ENCODE measurements at places on chromosomes 4 and X.

DNA sequence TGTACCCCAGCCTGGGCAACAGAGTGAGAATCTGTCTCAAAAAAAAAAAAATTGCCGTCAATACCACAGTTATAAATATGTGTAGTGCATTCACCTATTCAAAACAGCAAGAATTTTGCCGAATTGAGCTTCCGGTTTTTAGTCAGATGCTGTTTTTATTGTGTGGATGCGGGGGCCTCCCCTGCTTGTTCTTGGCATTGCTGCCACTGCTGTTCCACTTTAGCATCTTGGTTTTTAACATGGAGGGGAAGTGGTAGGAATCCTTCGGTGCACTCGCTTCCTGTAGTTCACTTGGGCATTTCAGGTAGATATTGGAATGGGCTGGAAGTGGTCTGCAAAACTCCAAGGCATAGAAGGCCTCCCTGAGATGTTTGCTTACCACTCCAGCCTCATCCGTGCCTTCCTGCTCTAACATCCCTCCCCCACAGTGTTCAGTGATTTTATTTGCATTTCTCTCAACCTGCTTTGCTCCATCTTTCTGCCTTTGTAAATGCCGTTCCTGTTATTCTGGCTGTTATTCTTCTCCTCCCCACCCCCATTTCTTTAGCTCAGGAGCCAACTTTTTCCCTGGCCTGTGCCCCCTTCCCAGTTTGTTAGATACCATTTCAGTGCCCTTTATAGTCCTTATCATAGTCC, 25.5 kb downstream of the MOB1B start:
- DNase-seq = peak; percentile 32

DNA sequence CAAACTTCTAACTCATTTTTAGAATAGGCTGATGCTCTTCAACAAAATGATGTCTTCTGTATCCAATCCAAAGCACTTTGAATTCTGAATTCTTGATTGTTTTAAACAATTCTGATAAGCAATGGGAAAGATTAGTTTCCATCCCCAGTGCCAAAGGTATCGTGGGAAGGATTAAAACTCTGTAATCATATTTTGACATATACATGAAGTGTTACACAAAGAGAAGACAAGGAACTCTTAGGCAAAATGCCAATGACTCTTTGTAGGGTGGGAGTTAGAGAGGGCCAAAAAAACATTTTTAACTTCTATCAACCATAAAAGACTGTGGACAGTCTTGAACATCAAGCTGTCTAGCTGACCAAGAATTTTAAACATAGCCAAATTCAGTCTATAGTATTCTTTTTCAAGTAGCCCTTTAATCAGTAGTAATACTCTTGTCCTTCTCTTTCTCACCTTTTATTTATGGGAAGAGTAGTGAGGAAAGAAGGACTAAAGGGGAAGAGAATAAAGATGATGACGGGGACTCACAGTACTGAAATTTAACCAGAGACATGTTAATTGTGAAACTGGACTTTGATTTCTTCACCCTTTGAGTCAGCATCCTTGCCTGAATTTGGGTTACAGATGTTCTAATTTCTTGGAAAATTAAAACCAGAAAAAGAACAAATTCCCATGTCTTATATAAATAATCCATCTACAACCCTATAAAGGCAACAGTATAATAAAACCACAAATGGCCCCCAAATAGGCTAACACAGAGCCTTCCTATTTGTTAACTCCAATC, 51.8 kb upstream of the VEGFD start:
- no peak for DNase-seq

DNA sequence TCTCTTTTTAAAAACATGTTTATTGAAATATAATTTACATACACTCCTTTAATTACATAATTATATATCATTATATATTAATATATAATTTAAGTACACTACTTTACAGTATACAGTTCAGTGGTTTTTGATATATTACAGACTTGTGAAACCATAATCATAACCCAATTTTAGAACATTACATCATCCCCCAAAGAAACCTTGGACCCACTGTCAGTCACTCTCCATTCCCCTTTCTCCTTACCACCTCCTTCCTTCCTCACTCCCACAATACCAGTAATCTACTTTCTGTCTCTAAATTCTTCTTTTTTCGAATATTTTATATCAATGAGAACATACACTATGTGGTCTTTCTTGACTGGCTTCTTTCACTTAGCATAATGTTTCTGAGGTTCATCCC, 17.9 kb upstream of the EXOSC9 start:
- no peak for DNase-seq

DNA sequence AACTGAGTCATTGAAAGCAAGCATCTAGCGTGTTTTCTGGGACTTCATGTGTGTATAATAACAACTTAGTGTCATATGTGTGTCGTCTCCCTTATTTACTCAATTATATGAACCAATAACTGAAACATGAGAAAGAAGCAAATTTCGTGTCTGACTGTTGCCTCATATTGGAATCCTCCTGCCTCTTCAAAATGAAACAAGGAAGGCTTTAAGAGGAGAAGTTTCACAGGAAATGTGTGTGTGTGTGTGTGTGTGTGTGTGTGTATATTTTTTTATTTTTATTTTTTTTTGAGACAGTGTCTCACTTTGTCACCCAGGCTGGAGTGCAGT, 145.8 kb upstream of the SFRP2 start:
- no peak for DNase-seq

- no peak for DNase-seq
These were observed 13.1 kb upstream of the GPM6B start for GRCh38 chrX:13829983-13830382.

- DNase-seq = no peak
These were observed 60.6 kb downstream of the RPS6KA3 start for GRCh38 chrX:20205927-20206708.

GRCh38 chrX:40310016-40310415, 212.3 kb upstream of the BCOR start:
- DNase-seq = no peak

GRCh38 chr4:119683518-119683917, 54.9 kb upstream of the PDE5A start:
- DNase-seq = no peak

DNA sequence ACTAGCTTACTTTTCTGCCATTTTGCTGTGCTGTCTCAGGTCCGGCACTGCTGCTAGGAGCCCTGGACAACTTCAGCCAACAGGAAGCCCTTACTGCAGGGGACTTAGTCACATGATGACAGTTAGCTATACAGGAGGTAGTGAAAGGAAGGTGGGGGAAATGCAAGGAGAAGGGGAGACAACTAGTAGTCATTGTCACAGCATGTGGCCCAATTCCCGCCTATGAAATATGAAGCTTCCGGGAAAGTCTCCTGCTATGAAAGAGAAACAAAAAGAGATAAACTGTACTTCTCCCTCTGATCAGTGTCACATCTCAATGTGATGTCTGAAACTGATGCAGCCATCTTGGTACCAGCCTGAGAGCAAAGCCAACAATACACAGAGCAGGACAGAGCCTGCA, 71.6 kb downstream of the AMELX start:
- no peak for DNase-seq

GRCh38 chrX:22800360-22800759, 199.4 kb upstream of the DDX53 start:
- DNase-seq = peak; percentile 49

- no peak for DNase-seq
These were observed 17.4 kb upstream of the RAB40A start for GRCh38 chrX:103536732-103537131.

DNA sequence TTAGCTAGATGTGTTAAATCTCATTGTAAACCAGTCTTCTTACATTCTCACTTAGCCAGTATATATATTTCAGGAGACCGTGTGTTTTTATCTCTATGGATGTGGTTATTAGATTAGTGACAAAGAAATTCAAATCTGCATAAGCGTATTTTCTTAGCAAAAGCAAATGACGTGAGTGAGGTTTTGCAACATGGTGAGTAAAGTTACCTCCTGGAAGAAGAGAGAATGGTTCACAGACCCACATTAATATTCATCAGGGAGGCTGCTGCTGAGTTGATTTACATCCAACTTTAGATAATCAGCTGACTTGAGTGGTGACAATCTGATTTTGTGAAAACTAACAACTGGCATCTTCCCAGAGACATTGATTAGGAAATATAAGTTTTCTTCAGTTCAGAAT, 589.9 kb upstream of the GALNT7 start:
- DNase-seq = no peak

DNA sequence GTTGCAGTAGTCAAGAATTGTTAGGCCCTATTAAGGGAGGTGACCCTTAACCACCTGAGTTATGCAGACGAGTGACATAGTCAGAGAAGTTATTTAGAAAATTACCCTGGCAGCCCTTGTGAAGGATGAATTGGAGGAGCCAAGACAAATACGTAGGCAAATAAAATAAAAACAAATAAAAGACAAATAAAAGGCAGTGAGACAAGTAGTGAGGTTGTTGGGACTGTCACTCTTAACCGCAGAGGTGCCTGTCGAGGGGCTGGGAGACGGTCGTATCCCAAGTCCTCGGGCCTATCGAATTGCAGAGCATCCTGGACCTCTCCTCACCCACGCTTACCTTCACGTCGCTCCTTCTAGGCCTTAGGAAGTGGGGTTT, 58.0 kb upstream of the ZC4H2 start:
- DNase-seq = no peak

DNA sequence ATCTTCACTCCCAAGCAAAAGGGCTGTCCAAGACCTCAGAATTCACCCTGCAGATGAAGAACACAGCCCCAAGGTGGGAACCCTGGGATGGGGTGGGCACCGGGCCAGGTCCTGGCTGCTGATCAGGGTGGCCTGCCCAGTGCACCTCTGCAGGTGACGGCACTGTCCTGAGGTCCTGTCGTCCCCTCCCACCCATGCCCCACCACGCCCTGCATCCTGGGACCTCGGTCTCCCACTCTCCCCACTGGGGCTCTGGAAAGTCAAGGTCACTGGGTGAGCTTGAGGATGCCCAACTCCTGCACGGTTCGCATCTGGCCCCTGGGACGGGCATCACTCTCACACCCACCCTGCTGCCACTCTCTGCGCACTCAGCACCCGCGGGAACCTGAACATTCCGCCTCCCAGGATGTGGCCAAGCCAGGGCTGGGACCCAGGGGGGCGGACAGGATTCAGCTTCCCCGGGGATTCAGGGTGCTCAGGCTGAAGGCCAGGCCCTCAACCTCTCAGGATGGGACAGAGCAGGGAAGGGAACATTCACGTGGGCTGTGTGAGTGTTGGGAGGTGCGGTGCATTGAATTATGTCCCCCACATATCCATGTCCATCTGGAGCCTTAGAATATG, 115.9 kb downstream of the CPZ start:
- no peak for DNase-seq

DNA sequence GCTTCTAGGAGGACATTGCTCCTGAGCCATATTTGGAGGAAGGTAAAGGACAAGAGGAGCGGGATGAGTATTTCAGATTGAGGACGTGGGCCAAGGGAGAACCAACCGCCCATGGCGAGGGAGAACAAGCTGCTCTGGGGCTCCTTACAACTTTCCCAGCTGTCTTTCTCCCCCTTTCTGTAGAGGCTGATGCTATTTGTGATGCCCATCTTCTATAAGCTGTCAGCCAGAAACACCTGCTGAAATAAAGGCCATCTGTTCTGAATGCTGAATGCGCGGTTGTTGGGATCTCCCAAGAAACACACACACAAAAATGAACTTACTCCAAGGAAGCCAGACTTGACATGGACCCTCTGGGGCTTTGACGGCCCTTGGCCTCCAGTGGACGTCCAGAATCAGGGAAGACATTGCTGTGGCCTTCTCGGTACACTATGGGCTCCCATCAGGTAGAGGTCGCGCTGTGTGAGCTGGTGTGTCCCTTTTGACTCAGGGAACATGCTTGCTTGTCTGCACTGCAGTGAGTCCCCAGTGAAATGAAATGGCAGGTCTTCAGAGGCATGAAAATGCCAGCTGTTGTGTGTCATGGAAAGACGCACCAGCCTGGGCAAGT, 30.9 kb downstream of the RWDD4 start:
- DNase-seq = no peak

GRCh38 chr4:140268186-140268841, 105.1 kb upstream of the SCOC start:
- no peak for DNase-seq

- no peak for DNase-seq
These were observed 140.9 kb upstream of the KLF3 start for GRCh38 chr4:38523054-38523453.

GRCh38 chrX:123859846-123860838, at the start of gene XIAP:
TSS of gene XIAP (plus strand) at chrX:123860053. CDS start at chrX:123885663, 25,610 bp downstream.
- DNase-seq = peak; percentile 83

DNA sequence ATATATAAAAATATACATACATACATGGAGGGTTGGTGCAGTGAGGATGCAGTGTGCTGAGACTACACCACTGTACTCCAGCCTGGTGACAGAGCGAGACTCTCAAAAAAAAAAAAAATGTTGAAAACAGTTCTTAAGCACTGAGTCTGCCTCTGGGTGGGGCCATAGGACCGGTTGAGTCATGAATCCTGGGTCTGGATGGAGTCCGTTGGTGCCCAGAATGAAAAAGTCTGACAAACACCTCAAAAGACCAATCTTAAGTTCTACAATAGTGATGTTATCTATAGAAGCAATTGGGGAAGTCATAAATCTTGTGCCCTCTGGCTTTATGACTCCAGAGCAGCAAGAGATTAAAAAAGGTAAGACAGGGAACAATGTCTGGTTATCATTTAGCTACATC, 70.4 kb downstream of the FGFBP1 start:
- DNase-seq = peak; percentile 25

- no peak for DNase-seq
These were observed 3.7 kb downstream of the SRPX2 start for GRCh38 chrX:100647739-100648138.

GRCh38 chr4:110637408-110638088, 14.7 kb upstream of the PITX2 start:
- DNase-seq = no peak

- DNase-seq = no peak
These were observed 40.4 kb upstream of the PDHA1 start for GRCh38 chrX:19303256-19303880.

GRCh38 chrX:63673896-63674295, 111.1 kb downstream of the ARHGEF9 start:
- no peak for DNase-seq

DNA sequence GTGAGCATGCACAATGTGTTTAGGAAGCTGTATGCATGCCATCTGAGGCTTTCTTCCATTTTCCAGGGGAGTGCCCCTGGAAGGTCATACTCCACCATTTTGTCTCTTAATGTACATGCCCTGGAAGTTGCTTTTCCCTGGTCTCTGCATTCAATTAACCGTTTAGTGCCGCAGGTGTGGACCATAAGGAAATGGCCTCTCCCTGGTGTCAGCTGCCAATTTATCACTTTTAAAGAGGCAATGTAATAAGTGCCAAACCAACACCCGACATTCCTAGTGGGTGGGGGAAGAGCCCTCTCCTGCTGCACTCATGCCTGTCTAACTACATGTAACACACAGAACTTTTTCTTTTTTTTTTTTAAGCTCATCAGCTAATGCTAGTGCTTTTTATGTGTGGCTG, 7.1 kb upstream of the BST1 start:
- no peak for DNase-seq

- peak; percentile 25 for DNase-seq
These were observed 173.6 kb upstream of the NUDT6 start for GRCh38 chr4:123096038-123096437.

GRCh38 chr4:152010710-152011079, 249.9 kb upstream of the GATB start:
- no peak for DNase-seq

Data from hematopoietic multipotent progenitor cell treated with erythropoietin and hydrocortisone succinate and interleukin-3 and kit ligand, for 8 days (in vitro differentiated cells).